ENCODE measurements at places on chromosomes 16 and 17.

GRCh38 chr16:66939366-66939765 is 4.0 kb downstream of the CES2 start:
- no peak for DNase-seq

GRCh38 chr17:7573324-7574080 is 5.9 kb upstream of the CD68 start:
- peak; percentile 77 for DNase-seq

DNA sequence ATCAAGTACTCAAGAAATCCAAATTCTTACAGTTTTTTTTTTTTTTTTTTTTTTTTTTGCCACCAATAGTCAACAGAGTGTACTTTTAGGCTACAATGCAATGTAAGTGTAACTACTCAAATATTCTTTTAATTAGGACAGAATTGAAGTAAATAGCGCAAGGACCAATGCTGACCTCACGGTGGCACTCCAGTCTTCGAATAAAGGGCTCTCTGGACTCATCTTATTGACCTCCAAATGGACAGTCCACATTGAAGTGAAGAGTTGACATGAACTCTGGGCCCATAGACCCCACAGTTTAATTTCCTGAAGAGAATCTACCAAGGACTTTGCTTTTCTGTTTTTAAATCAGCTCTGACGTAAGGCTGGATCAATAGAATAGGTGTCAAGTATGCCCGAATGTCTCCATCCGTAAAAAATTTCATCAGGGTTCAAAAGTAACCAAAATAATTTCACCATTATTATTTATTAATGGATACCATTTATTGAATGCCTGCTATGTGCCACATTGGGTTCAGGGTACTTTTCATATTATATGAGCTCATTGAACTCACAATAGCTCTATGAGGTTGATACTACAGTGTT is 7.3 kb upstream of the DDX52 start:
- no peak for DNase-seq

DNA sequence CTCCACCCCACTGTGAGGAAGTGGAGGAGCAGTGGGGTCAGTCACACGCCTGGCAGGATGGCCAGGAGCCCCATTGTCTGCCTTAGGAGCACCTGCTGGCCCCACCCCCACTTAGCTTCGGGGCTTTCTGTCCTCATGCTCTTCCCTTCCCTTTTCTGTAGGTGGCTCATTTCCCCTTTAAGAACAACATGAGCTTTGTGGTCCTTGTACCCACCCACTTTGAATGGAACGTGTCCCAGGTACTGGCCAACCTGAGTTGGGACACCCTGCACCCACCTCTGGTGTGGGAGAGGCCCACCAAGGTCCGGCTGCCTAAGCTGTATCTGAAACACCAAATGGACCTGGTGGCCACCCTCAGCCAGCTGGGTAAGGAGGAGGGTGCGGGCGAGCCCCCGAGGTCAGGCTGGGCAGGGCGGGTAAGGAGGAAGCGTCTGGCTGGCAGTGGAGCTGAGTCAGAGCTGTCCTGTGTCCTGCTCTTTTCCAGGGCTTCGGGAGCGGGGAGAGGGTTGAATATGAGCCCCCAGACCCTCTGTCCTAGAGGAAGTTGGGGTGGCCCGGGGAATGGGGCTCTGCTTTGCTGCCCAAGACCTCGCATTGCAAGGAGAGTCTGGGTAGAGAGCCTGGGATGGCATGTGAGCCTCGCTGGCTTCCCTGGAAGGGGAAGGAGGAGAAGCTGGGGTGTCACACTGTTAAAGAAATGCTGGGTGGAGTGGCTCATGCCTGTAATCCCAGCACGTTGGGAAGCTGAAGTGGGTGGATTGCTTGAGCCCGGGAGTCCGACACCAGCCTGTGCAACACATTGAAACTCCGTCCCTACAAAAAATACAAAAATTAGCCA is 9.2 kb upstream of the SERPINF1 start:
- no peak for DNase-seq

DNA sequence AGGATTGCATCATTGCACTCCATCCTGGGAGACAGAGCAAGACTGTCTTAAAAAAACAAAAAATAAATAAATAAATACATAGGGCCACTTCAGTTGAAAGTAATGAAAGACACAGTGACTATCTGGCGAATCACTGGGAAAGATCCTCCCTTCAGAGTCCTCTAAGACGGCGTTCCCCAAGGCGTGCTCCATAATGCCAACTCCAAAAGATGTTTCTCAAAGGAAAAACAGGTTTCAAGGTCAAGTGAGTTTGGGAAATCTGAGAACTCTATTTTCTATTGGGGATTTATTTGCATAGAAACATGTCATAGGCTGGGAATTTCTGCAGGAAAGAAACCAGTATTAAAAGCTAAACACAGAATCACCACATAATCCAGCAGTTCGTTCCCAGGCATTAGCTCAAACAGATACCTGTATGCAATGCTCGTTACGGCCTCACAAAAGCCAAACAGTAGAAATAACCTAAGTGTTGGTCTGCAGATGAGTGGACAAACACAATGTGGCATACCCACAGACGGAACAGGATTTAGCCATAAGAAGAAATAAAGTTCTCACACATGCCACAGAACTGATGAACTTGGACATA is 7.9 kb downstream of the KLHDC4 start:
- DNase-seq, result no peak

DNA sequence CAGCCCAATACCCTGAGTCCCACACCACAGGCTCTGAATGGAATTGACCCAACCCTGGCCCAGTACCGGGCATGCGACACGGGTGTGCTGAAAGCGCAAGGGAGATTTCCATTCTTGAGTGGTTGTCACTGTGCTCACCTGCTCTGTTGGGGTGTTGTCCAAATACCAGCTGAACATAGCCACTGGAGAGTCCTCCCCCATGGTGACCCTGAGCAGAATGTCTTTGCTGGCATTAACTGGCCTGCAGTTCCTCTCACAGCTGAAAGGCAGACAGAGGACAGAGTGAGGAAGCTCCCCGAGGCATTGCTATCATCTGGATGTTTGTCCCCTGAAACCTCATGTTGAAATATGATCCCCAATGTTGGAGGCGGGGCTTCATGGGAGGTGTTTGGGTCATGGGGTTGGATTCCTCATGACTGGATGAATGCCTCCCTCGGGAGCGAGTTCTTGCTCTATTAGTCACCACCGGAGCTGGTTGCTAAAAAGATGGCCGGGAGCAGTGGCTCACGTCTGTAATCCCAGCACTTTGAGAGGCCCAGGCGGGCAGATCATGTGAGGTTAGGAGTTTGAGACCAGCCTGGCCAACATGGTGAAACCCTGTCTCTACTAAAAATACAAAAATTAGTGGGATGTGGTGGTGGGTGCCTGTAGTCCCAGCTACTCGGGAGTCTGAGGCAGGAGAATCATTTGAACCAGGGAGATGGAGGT is 57.3 kb upstream of the BCO1 start:
- DNase-seq, result no peak

DNA sequence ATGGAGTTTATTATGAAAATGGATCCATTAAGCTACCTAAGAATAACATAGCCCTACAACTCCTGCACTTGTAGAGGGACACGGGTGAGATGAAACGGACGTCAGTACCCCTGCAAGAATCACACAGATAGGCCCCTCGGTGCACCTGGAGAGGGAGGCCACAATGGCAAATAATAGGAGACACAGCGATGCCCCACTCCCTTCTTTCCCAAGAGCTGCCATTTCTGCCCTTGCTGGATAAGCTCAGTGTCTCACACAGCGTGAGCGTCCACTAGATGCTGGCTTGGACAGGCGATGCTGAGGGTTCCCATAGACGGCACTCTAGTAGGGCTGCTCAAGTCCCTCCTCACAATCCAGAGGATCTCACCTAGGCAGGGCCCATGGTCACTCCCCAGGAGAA is 67.8 kb downstream of the ADCY9 start:
- DNase-seq, result no peak

GRCh38 chr17:42009170-42009569 is 8.1 kb downstream of the DNAJC7 start:
- DNase-seq, result no peak

- DNase-seq, result no peak
Observed at GRCh38 chr17:60629120-60629519, 29.1 kb downstream of the PPM1D start.

GRCh38 chr17:59287452-59287851 is 44.0 kb upstream of the YPEL2 start:
- DNase-seq, result no peak

- DNase-seq, result no peak
Observed at GRCh38 chr17:41678907-41679739, 9.6 kb upstream of the EIF1 start.

DNA sequence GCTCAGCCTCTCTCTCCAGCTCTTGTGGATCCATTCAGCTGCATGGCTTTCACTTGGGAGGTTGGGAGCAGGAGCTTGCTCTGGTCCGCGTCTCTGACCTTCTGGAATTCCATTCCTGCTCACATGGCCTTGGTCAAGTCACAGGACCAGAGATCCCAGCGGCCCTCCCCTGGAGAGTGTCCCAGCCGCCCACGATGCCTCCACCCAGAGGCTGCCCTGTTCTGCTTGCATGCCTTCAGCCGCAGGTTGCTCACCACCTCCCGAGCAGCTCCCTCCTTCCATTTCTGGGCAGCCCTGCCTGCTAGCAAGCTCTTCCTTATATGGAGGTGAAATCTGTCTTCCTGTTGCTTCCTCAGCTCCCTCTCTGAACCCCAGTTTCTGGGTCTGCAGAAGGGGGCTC is 32.6 kb downstream of the RAI1 start:
- no peak for DNase-seq

DNA sequence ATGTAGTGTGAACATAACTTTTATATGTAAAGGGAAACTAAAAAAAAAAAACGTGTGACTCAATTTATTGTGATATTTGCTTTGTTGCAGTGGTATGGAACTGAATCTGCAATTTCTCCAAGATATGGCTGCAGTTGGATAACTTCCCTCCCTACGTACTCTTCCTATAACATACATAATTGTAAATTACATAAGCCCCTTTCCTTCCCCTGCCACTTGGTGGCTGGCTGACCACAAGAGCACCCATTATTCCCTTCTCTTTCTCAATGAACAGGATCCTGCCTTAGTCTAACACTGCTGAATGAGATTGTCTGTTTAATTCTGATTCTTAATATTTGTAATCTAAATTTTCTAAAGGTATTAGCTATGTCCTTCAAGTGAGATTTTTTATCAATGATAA is 27.8 kb downstream of the CCL4 start:
- DNase-seq, result no peak

DNA sequence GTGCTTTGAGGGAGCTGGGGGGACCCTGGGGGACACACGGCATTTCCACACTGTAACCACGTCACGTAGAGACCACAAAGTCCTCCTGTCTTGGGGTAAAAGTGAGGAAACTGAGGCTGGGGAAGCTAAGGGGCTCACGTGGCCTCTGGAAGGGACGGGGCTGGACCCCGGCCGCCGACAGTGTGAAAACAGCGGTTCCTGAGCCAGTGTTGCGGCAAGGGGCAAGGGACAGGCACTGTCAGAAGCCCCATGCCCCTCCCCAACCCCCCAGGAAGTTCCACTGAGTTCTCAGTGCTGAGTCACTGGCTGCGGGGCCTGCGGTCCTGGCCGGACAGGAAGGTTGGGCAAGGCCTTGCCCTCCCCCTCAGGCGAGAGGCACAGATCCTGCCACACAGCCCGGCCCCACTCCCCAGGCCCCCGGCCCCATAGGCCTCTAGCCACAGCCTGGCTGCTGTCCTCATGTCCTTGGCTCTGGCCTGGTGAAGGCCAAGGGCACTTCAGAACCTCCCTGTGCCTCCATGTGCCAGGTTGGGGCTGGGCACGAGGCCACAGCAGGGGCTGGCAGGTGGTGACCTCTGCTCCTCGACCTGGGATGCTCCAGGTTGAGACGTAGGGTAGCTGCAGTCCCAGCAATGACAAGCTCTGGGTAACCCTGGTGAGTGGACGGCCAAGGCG is 5.0 kb upstream of the CCDC57 start:
- DNase-seq, result no peak

- DNase-seq, result no peak
Observed at GRCh38 chr16:15583526-15583925, 59.4 kb downstream of the MARF1 start.

DNA sequence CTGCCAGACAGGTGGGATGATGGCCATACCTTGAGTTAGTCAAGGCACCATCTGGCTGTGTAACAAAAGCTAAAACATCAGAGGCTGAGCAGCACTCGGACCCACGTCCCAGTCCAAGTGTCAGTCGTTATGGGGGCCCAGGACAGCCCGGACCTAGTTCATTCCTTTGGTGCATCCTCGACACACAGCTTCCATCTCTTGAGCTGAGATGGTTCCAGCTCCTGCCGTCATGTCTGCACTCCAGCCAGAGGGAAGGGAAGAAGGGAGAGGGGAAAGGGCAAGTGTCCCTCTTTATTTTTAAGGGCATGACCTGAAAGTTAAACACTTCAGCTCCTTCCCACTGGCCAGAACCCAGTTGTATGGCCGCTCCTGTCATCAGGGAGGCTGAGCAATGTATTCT is 218.0 kb downstream of the SEC14L1 start:
- no peak for DNase-seq

DNA sequence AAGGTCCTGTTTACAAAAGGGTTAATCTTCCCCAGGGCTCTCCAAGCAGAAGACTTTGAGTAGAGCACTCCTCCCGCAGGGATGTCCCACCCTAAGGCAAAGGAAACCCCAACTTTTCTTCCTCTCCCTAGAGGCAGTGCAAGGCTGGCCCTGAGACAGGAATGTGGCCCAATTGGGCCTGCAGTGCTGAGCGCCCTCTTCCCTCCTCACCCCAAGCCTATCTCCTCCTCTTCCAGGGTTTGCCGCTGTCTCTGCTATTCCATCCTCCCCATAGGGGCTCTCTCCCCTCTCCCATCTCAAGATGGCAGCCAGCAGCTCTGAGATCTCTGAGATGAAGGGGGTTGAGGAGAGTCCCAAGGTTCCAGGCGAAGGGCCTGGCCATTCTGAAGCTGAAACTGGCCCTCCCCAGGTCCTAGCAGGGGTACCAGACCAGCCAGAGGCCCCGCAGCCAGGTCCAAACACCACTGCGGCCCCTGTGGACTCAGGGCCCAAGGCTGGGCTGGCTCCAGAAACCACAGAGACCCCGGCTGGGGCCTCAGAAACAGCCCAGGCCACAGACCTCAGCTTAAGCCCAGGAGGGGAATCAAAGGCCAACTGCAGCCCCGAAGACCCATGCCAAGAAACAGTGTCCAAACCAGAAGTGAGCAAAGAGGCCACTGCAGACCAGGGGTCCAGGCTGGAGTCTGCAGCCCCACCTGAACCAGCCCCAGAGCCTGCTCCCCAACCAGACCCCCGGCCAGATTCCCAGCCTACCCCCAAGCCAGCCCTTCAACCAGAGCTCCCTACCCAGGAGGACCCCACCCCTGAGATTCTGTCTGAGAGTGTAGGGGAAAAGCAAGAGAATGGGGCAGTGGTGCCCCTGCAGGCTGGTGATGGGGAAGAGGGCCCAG is 1.0 kb downstream of the PRRT2 start:
- DNase-seq, result no peak

DNA sequence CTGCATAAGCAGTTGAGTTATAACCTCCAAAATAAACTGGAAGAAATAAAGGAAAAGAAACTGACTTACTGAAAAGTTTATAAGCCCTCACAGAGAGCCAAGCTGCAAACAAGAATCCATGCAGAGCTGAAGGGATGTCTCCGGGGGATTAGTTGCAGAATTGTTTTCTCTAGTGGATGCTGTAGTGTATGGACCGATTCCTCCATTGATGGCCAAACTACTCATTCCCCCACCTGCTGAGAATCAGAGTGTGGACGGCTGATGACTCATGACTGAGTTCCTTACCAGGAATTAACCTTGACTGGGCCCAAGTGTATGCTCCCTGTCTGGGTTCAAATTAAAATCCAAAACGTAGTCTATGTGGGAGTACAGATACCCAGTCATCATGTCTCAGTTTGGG is 93.9 kb upstream of the CDH8 start:
- no peak for DNase-seq
